Femur (tissue), 1 donor: ENCODE measurements at places on chromosomes 3 and 15.

- DNase-seq: no peak
Observed at GRCh38 chr3:4746241-4746958, 232.8 kb upstream of the BHLHE40 start.

DNA sequence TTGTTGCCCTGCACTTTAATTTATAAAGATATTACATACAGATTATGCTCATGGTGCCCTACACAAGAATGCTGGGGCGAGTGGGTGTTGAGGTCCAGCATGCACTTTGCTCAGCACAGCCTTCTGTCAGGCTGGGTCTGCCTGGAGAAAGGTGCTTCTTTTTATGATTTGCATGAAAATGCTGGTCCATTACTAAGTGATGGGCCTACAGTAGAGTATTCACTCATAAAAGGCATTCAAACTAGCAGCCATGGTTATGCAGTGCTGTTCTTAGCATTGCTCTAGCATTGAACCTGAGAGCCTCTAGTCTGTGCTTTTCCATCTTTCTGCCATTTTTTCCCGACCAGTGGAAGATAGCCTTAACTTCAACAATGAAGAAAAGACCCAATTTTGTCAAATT lies 12.3 kb downstream of the LNP1 start:
- no peak for DNase-seq

DNA sequence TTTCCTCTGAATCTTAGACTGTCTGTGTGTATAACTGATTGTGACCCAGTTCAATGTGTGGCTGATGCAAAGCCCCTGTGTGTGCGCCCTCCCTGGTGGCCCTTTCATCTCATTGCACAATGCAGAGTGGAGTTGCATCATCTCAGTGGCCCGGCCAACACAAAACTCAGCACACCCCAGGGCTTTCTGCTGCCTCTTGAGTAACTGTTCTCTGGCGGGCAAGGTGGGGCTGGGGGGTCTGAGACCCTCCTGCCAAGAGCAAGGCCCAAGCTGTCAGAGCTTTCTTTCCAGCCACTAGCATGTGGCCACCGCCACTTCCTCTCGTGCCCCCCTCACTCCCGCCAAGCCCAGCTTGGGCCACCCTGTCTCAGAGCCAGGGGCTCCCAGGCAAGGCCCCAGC lies 80.7 kb upstream of the ALDH1L1 start:
- DNase-seq: no peak

- DNase-seq: no peak
Observed at GRCh38 chr3:188198760-188199327, 44.9 kb downstream of the LPP start.

DNA sequence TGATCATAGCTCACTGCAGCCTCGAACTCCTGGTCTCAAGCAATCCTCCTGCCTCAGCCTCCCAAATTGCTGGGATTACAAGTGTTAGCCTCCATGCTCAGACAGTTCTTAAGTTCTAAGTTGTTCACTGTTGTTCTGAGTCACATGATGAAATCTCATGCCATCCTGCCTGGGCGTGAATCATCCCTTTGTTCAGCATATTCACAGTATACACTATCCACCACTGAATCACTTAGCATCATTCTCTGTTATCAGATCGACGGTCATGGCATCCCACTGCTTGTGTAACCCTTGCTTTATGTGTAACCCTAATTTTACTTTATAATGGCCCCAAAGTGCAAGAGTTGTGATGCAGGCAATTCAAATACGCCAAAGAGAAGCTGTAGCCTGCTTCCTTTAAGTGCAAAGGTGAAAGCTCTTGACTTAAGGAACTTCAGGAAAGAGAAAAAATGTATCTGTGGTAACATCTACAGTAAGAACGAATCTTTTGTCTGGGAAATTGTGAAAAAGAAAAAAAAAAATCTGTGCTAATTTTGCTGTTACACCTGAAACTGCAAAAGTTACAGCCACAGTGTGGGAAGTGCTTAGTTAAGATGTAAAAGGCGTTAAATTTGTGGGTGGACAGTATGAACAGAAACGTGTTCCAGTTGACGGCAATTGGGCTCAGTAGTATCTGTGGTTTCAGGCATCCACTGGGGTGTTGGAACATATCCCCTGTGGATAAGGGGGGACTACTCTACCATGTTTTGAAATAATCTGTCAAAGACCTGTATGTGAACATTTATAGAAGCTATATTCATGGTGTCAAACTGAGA lies 80.6 kb downstream of the PCOLCE2 start:
- DNase-seq: no peak

DNA sequence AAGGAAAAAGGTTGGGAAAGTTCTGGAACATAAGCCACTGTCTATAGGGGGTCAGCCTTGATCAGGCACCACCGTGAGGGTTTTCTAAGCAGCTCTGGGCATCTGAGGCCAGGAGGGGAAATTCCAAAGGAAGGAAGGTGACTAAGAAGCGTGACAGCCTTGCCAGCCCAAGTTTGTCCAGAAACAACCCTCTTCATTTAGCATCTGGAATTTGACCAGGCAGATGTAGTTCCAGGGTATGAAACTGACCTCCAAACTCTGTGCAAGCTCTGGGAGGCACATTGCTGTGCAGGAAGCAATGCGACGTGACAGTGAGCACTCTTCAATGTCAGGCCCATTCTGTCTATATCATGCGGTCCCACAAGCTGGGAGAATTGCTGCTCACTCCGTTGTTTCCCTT lies 85.4 kb upstream of the TPM1 start:
- DNase-seq: no peak

GRCh38 chr15:30954674-30955073 lies 36.8 kb downstream of the MTMR10 start:
- no peak for DNase-seq

- no peak for DNase-seq
Observed at GRCh38 chr3:57383406-57383805, 90.9 kb upstream of the ASB14 start.

DNA sequence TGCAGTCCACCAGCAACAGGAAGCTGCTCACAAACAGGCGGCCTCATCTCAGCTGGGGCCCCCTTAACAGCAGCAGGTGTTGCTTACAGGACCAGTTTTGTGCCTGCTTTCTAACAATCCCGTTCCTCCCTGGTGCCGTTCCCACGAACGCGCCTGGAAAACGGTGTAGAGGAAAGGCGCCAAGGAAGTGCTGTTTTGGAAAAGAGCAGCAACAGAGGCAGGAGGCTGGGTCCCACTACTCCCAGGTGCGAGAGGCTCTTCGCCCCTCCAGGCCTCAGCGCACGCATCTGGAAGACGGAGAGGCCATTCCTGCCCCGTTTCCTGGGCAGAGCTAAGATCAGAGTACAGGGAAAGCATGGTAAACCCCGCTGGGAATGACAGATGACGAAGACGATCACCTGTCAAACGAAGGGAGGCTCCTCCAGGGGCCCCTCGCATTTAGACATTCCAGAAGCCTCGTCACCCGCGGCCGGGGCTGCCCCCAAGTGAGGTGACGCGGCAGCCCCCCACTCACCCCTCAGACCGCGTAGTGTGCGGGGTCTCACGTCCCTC lies 603 bp downstream of the SCAPER start:
- peak; percentile 54 for DNase-seq

- DNase-seq: no peak
Observed at GRCh38 chr3:6644070-6644929, 216.6 kb upstream of the GRM7 start.

DNA sequence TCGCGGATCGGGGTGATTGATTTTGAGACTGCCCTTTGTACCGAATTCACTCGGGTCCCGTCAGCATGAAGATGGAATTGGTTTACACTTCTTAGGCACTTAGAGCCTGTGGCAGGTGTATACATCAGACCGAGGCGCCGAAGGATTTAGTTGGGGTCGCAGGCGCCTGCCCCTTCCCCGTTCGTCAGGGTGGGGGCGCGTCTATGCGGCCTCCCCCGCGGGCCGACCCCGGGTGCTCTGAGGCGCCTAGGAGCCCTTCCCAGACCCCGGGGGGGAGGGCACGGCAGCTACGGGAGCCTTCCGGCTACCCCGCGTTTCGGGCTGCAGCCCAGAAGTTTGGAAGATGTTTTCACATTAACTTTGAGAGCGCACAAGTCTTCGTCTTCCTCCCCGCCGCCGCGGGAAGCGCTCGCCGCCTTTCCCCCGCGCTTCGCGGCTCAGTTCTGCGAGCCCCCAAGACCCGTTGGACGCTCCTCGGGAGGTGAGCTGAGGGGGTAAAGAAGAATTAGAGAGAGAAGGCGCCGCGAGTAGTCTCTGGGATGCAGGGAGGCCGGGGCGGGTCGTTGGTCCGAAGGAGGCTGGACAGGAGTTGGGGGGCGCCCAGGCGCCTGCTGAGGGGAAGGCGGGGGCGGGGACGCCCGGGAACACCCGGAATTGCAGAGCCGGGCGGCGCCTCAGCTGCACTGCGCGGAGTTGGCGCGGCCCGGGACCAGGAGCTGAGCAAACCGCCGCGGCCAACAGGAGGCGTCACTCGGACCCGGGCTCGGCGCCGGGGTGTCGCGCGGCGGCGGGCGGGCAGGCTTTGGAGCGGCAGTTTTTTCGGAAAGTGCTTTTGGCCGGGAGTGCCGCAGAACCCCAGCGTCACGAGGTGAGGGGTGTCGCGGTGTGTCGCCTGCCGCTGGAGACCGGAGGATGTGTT lies 780 bp downstream of the TIPARP start:
- DNase-seq: peak; percentile 82

GRCh38 chr3:197132916-197133530 lies 103.4 kb upstream of the MELTF start:
- DNase-seq: no peak

DNA sequence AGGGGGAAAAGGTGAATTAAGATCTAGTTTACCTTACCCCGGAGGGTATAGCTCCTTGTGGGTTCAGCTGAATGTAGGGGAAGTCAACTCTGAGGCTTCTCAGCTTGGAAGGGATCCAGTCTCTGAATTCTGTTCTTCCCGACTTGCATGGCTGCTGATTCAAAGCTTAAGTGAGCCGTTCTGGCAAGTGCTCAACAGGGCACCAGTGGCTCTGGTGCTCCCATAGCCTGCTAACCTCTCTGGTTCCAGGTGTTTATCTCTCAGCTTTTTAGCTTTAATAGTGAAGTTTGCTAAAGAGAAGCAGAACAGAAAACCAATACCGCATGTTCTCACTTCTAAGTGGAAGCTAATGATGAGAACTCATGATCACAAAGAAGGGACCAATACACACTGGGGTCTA lies 46.3 kb upstream of the RBP1 start:
- DNase-seq: no peak

DNA sequence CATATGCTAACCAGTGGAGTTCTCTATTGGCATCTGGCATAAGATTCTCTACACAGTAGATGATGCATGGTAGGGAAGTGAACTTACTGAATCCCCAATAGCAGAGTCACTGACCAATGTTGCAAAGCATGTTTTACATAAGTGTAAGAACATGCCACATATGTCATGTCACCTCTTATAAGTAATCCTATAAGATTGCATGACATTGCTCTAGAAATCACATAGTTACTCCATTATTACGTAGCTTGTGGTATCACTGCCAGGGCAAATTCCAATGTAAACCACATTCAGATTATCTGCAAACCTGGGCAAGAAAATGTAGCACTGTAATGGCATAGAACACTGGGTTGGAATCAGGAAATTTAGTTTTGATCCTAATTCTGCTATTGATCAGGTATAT lies 198.2 kb upstream of the UMPS start:
- DNase-seq: no peak

DNA sequence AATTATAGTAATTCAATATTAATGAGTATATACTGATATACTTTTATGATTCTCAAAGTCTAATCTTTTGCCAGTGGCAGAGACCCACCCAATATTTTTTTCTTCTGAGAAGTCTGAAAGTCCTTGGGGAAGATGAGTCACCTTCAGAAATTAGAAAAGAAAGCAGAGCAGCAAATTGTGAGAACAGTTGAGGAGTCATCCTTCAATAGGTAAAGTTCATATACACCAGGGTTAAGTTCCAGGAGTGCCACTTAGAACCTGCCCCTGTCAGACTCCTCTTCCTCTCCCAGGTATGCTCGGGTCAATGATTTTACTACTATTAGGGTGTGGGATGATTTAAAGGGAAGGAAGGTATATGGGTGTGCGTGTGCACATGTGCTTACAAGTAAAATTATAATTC lies 7.1 kb downstream of the CLRN1 start:
- DNase-seq: no peak

DNA sequence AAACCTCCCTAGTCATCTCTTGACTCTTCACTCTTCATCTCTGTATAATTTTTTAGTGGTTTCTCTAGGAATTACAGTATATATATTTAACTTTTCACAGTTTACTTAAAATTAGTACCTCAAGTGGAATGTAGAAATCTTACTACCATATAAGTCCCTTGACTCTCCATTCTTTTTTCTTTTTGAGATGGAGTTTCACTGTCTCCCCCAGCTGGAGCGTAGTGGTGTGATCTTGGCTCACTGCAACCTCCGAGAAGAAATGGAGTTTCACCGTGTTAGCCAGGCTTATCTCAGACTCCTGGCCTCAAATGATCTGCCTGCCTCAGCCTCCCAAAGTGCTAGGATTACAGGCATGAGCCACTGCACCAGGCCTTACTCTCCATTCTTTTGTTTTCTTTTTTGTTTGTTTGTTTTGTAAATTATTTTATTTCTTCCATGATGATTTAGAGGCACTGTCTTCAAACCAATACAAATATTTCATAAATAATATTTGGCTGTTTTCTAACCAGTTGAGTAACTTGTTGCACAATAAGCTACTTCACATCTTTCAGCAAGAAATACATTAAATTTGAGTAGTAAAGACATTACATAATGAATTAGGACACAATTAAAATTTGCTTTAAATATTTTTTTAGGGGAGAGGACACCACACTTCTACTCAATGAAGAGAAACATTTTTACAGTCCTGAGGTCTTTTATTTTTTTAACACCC lies 144.8 kb downstream of the RBPMS2 start:
- DNase-seq: no peak

- no peak for DNase-seq
Observed at GRCh38 chr3:132605374-132605792, 8.3 kb downstream of the ACKR4 start.

GRCh38 chr15:34336231-34336990 lies 1.2 kb downstream of the SLC12A6 start:
- DNase-seq: no peak

DNA sequence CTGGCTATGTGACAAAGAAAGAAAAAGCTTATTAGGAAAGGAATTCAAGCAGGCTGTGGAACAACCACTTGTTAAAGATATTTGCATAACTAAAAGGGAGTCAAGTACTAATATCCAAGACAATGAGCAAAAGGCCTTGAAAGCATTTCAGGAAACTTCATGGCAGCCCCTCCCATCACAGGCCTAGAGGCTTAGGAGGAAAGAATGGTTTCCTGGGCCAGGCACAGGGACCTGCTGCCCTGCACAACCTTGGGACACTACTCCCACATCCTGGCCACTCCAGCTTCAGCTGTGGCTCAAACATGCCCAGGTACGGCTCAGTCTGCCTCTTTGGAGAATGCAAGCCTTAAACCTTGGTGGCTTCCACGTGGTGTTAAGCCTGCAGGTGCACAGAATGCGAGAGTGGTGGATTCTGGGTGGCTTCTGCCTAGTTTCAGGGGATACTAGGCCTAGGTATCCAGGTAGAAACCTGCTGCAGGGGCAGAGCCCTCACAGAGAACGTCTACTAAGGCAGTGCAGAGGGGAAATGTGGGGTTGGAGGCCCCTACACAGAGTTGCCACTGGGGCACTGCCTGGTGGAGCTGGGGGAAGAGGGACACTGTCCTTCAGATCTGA lies 121.6 kb downstream of the OPA1 start:
- DNase-seq: no peak
